ENCODE measurements at places on chromosomes 6 and 20. TPM values are rescaled to one million over a fixed set of nuclear protein-coding genes. Genes with fewer than 3 reads are reported as not detected.

Gene RSPH3
- total RNA-seq: 7.1 TPM

Gene STAU1
- total RNA-seq: 81.6 TPM

Gene ZBTB22
- 18.4 TPM for total RNA-seq

Gene ARMH2
- total RNA-seq: not detected

Gene CST4
- not detected for total RNA-seq

Gene LY6G5B
- 2.8 TPM for total RNA-seq

Gene STX7
- 42.2 TPM for total RNA-seq

Gene PPIL1
- total RNA-seq: 52.4 TPM

Gene BIRC7
- total RNA-seq: 19.2 TPM

Gene SNAP91
- total RNA-seq: 0.34 TPM

Gene HLA-DRB1
- 4.0 TPM for total RNA-seq

Gene DLK2
- not detected for total RNA-seq

Gene RBBP8NL
- total RNA-seq: not detected

Gene TBCC
- 55.2 TPM for total RNA-seq

Gene MYCT1
- 8.4 TPM for total RNA-seq

Gene POM121L2
- not detected for total RNA-seq

Gene DNAH8
- total RNA-seq: not detected

Gene CPXM1
- total RNA-seq: 68.7 TPM

Gene PLCB1
- 5.1 TPM for total RNA-seq

Gene BPIFA1
- not detected for total RNA-seq

Gene EPHA7
- 0.96 TPM for total RNA-seq

Gene SIRPB2
- total RNA-seq: not detected

Gene TAP1
- 79.1 TPM for total RNA-seq

Gene SFTA2
- 1.0 TPM for total RNA-seq

Gene IL17A
- total RNA-seq: not detected

Gene KCNB1
- not detected for total RNA-seq

Gene NKX2-4
- total RNA-seq: not detected

Gene FAM83B
- 15.7 TPM for total RNA-seq

Gene DOK5
- 3.5 TPM for total RNA-seq

Gene NT5E
- 109 TPM for total RNA-seq

Gene FGD2
- total RNA-seq: 0.68 TPM

Gene SIGLEC1
- not detected for total RNA-seq

Gene BMP6
- 0.89 TPM for total RNA-seq

Gene PGC
- total RNA-seq: not detected

Gene TAP2
- total RNA-seq: 22.5 TPM

Gene LINC00237
- not detected for total RNA-seq

Gene DEFB124
- not detected for total RNA-seq

Gene ZNF165
- total RNA-seq: 15.4 TPM

Gene THEMIS
- not detected for total RNA-seq

Gene PAX1
- total RNA-seq: not detected

Gene WFDC10B
- total RNA-seq: not detected

Gene GTSF1L
- total RNA-seq: not detected

Gene NR2E1
- not detected for total RNA-seq

Gene CCDC170
- 0.14 TPM for total RNA-seq

Gene CLIC5
- total RNA-seq: 3.5 TPM

Gene LAMP5
- total RNA-seq: 1.9 TPM

Gene WFDC5
- total RNA-seq: not detected

Gene ELOVL4
- 2.8 TPM for total RNA-seq

Gene SLC22A16
- total RNA-seq: 0.71 TPM

Gene MRAP2
- not detected for total RNA-seq

Gene TRIM31
- not detected for total RNA-seq

Gene FRK
- total RNA-seq: 2.9 TPM

Gene RNF39
- not detected for total RNA-seq

Gene NOX3
- not detected for total RNA-seq

Gene ELOVL2
- 0.27 TPM for total RNA-seq

Gene EFHC1
- total RNA-seq: 20.5 TPM

All from kidney epithelial cell (primary cell).